ENCODE measurements at places on chromosomes 1 and 21. TPM values are rescaled to one million over a fixed set of nuclear protein-coding genes. Genes with fewer than 3 reads are reported as not detected.
A peak's percentile ranks its signal among the peaks of the same experiment; 100 is the strongest.

DNA sequence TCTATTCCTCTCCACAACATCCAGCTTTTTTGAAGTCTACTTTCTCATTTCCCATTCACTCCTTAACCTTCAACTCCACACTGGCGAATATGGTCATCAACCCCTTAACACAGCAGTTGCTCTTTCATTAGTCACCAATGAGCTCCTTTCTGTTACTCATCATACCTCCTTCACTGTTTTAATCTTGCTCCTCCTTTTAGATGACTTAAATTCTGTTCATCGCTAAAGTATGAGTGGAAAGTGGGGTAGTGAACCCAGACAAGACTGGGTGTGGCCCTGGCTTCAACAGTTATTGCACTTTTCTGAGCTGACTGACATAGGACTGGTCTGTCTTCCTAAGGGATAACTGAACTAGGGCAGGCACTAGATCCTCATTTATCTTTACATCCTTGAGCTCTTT lies 51.3 kb downstream of the AKT3 start:
- H3K27me3 ChIP-seq: no peaks in the 10 kb centered on the region
- no peaks in the 10 kb centered on the region for H3K36me3 ChIP-seq

GRCh38 chr1:153494976-153495535 lies 34.6 kb upstream of the S100A7 start:
- no peak for DNase-seq
- H3K4me3 ChIP-seq: no peak overlapping the region
- no peaks in the 10 kb centered on the region for H3K27me3 ChIP-seq
- no peak overlapping the region for H3K27ac ChIP-seq
- H3K36me3 ChIP-seq: no peaks in the 10 kb centered on the region

DNA sequence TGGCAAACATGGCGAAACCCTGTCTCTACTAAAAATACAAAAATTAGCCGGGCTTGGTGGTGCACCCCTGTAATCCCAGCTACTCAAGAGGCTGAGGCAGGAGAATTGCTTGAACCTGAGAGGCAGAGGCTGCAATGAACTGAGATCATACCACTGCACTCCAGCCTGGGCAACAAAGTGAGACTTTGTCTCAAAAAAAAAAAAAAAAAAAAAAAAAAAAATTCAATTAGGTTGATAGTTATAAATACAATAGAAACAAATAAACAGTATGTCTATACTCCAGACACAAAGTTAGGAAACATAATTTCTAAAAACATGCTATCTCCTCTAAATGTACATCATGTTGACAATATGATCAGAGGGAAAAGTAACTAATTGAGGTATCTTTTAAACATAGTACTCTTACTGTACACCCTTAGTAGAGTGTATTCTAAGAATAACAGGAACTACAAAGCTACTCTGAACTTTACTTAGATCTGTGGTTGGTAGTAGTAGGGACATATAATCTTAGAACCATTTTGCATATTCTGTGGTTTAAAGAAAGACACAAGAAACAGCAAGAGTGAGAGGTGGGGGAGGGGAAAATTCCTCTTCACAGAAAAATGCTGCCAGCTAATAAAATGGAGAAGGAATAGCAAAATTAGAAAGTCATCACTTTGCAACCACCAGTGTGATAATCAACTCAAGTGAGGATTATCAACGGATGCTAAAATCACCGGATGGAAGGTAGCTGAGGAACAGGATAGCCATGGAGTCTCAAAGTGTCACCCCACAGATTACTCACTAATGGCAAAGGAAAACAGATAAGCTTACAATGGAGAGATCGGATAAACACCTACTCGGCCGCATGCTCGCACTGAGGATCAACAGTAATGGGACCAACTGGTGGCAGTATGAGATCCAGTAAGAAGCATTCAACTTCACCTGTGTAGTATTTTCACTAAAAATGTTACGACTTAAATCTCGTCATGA lies 35.0 kb downstream of the MTOR start:
- no peaks in the 10 kb centered on the region for H3K27me3 ChIP-seq
- no peak for DNase-seq
- H3K4me3 ChIP-seq: no peak overlapping the region
- peaks cover 55% of the 10 kb centered on the region for H3K36me3 ChIP-seq
- no peak overlapping the region for H3K27ac ChIP-seq
- no peaks in the 10 kb centered on the region for H3K4me1 ChIP-seq

- no peak overlapping the region for H3K27ac ChIP-seq
- no peak for DNase-seq
- H3K4me3 ChIP-seq: peak overlapping the region; percentile 50
- no peaks in the 10 kb centered on the region for H3K4me1 ChIP-seq
- H3K36me3 ChIP-seq: no peaks in the 10 kb centered on the region
Measured at GRCh38 chr1:244919320-244920282, 55.3 kb upstream of the HNRNPU start.

GRCh38 chr1:118247593-118247992 lies 62.6 kb upstream of the SPAG17 start:
- H3K27me3 ChIP-seq: no peaks in the 10 kb centered on the region
- H3K36me3 ChIP-seq: no peaks in the 10 kb centered on the region
- no peak overlapping the region for H3K4me3 ChIP-seq
- no peaks in the 10 kb centered on the region for H3K4me1 ChIP-seq

GRCh38 chr1:48182439-48182838 lies 40.1 kb upstream of the SLC5A9 start:
- no peak for DNase-seq
- H3K4me3 ChIP-seq: no peak overlapping the region
- H3K36me3 ChIP-seq: no peaks in the 10 kb centered on the region
- H3K4me1 ChIP-seq: no peaks in the 10 kb centered on the region
- no peak overlapping the region for H3K27ac ChIP-seq

GRCh38 chr1:41662765-41663437 lies 178.4 kb upstream of the EDN2 start:
- H3K27ac ChIP-seq: no peak overlapping the region
- H3K4me3 ChIP-seq: no peak overlapping the region
- H3K36me3 ChIP-seq: no peaks in the 10 kb centered on the region
- H3K4me1 ChIP-seq: peaks cover 19% of the 10 kb centered on the region
- peaks cover 24% of the 10 kb centered on the region for H3K27me3 ChIP-seq

GRCh38 chr1:21763694-21764419 lies 19.1 kb downstream of the USP48 start:
- no peak for DNase-seq
- H3K36me3 ChIP-seq: no peaks in the 10 kb centered on the region
- H3K27ac ChIP-seq: no peak overlapping the region

DNA sequence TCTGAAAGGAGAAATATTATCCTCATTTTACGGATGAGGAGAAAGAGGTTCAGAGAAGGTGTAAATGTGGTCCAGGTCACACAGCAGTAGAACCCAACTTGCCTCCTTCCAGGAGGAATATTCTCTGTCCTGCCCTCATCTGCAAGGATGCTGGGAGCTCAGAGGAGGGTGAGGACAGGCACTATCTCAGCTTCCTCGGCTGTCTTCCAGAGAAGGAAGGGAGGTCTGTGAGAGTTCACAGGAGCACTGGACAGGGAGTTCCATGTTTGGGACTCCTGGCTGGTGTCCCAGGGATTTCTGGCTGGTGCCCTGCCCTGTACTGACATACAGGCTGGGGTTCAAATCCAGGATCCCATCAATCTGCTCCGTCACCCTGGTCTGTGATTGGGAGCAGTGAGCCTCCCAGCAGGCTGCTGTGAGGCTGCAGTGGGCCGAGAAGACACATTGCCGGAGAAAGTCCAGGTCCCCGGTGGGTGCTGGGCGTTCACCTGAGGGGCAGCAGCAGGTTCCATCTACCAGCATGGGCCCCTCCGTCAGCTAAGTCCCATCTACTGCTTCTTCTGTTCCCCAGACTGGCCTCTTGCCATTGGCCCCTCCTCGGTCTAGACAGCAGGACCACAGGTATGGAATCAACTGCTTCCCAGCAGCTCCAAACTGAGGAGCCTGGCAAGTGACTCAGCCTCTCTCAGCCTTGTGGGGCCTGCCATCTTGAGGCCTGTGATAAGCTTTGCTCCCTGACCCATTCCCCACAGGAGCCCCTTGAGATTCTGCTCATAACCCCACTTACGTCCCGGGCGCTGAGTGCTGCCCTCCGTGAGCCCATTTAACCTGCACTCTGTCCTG lies 8.5 kb upstream of the BSND start:
- no peak overlapping the region for H3K27ac ChIP-seq
- no peaks in the 10 kb centered on the region for H3K36me3 ChIP-seq
- no peak overlapping the region for H3K4me3 ChIP-seq
- DNase-seq: no peak
- peaks cover 8% of the 10 kb centered on the region for H3K27me3 ChIP-seq
- peaks cover 4% of the 10 kb centered on the region for H3K4me1 ChIP-seq

- peaks cover 40% of the 10 kb centered on the region for H3K4me1 ChIP-seq
- no peaks in the 10 kb centered on the region for H3K36me3 ChIP-seq
- H3K27ac ChIP-seq: no peak overlapping the region
- peak; percentile 21 for DNase-seq
Measured at GRCh38 chr1:159944623-159945455, 574 bp downstream of the IGSF9 start.

DNA sequence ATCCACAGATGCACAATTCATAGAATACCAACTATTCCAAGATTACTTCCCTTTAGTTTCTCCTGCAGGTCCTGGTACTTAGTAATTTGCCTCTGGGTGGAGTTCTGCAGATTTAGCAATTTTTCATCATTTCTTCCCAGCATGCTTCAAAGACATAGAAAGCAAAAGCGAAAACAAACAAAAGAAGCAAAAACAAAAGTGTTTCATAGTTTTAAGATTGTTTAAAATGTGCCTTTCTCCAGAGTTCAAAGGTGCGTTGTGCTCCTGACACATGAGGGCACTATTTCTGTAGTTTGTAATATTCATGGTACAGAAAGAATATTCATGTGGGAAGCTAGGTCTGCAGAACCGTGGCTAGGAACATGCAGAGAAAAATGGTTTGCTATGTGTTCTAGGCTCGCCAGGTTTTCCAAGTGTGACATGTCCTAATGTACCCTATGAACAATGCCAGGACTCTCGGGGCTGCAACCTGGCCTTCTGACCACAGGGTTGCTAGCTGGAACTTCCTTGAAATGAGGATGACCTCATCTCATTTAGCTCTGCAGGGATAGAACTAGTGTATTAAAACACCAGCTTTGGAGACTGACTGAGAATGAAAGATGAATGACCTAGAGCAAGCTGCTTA lies 30.0 kb upstream of the RCSD1 start:
- no peak overlapping the region for H3K4me3 ChIP-seq
- no peaks in the 10 kb centered on the region for H3K27me3 ChIP-seq
- H3K36me3 ChIP-seq: no peaks in the 10 kb centered on the region

GRCh38 chr1:172287208-172287607 lies 133.3 kb upstream of the C1orf105 start:
- DNase-seq: no peak
- no peak overlapping the region for H3K27ac ChIP-seq
- H3K36me3 ChIP-seq: no peaks in the 10 kb centered on the region
- no peaks in the 10 kb centered on the region for H3K27me3 ChIP-seq
- H3K4me1 ChIP-seq: no peaks in the 10 kb centered on the region

- H3K27ac ChIP-seq: no peak overlapping the region
- no peak for DNase-seq
- H3K27me3 ChIP-seq: no peaks in the 10 kb centered on the region
- peaks cover 26% of the 10 kb centered on the region for H3K4me1 ChIP-seq
Measured at GRCh38 chr1:16461681-16462080, 21.2 kb downstream of the NECAP2 start.

DNA sequence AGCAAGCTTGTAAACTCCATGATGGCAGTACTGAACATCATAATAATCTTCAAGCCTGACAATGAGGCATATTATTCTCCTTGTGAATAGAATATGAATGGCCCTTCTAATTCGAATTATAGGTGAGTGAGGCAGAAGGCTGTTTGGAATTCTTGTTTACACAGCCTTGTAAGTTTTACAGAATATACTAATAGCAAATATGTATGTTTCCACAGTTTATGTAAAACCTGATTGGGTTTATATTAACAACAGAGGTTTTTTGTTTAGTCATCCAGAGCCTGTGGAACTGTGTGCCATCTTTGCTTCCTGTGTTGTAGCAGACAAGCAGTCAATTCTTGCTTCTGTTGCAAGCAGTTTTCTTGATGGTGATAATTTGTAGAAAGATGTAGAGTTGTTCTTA lies 8.0 kb downstream of the OSBPL9 start:
- no peaks in the 10 kb centered on the region for H3K27me3 ChIP-seq
- DNase-seq: no peak
- no peaks in the 10 kb centered on the region for H3K36me3 ChIP-seq
- H3K27ac ChIP-seq: no peak overlapping the region
- no peak overlapping the region for H3K4me3 ChIP-seq

DNA sequence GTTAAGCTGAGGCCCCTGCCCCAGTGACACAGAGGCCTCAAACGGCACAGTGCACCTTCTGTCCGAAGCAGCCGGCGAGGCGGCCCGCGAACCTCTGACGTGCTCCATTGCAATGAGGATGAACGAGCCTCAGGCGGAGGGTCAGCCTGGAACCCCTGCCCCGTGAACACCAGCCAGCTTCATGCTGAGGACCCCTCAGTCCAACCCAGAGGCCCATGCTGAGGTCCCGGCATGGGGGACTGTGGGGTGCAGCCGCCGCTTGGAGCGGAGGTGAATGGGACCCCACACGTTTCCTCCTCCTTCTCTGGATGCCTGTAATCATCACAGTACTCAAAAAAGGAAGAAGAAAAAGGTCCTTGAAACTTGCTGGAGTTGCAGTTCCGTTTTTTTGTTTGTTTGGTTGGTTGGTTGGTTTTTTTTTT lies 62.1 kb downstream of the PRKCZ start:
- H3K27me3 ChIP-seq: no peaks in the 10 kb centered on the region
- peaks cover 52% of the 10 kb centered on the region for H3K36me3 ChIP-seq
- no peak overlapping the region for H3K27ac ChIP-seq
- H3K4me3 ChIP-seq: no peak overlapping the region
- peaks cover 22% of the 10 kb centered on the region for H3K4me1 ChIP-seq

DNA sequence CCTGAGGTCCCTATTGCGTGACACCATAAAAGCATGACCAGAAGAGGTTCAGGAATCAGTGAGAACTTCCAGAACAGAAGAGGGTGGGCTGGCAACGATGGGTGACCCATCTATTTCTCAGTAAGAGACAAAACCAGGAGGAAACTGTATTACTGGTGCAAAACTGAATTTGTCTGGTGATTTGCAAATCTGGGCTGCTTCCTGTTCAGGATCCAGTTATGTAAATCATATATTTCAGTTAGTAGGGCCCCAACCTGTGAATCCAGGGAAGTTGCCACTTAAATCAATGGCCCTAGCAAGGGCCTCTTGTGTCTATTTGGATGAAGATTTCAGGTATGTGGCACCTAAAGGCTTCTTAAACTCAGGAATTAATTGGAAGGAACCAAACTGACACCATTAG lies 23.1 kb upstream of the SMAP2 start:
- no peaks in the 10 kb centered on the region for H3K27me3 ChIP-seq
- H3K27ac ChIP-seq: no peak overlapping the region
- no peak overlapping the region for H3K4me3 ChIP-seq
- no peak for DNase-seq
- no peaks in the 10 kb centered on the region for H3K4me1 ChIP-seq
- H3K36me3 ChIP-seq: no peaks in the 10 kb centered on the region

SIK1 gene
- 4.7 TPM for total RNA-seq

PRAMEF18 gene
- not detected for total RNA-seq

BATF3 gene
- total RNA-seq: 3.0 TPM

CD1B gene
- total RNA-seq: not detected

TRIM45 gene
- total RNA-seq: 12.9 TPM

COL16A1 gene
- 60.6 TPM for total RNA-seq

VWA5B1 gene
- 10.4 TPM for total RNA-seq

ZNF593OS gene
- total RNA-seq: not detected

AKNAD1 gene
- total RNA-seq: 0.99 TPM

SETSIP gene
- total RNA-seq: 0.44 TPM

C1orf226 gene
- 1.4 TPM for total RNA-seq

PROK1 gene
- total RNA-seq: 0.30 TPM

OR2L13 gene
- total RNA-seq: 2.6 TPM

ITGB2 gene
- total RNA-seq: 19.2 TPM
